ENCODE measurements at places on chromosomes 6 and 20.

DNA sequence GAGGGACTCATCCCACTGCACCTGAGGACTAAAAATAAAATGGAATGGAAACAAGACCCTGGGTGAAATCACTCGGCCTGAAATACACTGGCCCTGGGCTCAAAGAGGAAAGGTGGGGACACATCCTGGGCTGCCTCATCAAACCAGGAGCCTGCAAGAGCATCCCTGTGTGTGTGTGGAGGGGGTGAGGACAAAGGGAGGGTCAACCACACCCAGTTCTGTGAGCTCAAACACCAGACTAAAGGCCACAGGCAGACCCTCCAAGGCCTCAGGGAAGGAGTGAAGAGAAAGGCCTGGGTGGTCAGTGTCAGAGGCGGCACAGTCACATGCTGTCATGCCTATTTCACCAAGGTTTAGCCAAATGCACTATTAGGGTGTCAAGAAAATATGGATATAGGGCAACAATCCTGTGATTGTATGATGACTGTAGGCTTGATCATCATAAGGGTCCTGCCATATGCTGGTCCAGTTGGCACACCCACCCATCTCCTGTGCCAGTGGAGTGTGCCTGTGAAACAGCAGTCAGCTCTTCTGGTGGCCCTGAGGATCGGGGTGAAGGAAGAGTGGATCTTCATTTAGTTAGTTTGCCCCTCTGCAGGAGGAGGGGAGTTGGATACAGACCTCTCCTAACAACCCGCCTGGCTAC lies 28.9 kb downstream of the SRSF3 start:
- peak; percentile 18 for ATAC-seq

GRCh38 chr6:136250686-136251008 lies 536 bp upstream of the MTFR2 start:
- no peak for ATAC-seq

- no peak for ATAC-seq
Observed at GRCh38 chr20:24692446-24693200, 223.2 kb downstream of the SYNDIG1 start.

- ATAC-seq, result no peak
Observed at GRCh38 chr6:85015396-85015990, 251.1 kb upstream of the TBX18 start.

DNA sequence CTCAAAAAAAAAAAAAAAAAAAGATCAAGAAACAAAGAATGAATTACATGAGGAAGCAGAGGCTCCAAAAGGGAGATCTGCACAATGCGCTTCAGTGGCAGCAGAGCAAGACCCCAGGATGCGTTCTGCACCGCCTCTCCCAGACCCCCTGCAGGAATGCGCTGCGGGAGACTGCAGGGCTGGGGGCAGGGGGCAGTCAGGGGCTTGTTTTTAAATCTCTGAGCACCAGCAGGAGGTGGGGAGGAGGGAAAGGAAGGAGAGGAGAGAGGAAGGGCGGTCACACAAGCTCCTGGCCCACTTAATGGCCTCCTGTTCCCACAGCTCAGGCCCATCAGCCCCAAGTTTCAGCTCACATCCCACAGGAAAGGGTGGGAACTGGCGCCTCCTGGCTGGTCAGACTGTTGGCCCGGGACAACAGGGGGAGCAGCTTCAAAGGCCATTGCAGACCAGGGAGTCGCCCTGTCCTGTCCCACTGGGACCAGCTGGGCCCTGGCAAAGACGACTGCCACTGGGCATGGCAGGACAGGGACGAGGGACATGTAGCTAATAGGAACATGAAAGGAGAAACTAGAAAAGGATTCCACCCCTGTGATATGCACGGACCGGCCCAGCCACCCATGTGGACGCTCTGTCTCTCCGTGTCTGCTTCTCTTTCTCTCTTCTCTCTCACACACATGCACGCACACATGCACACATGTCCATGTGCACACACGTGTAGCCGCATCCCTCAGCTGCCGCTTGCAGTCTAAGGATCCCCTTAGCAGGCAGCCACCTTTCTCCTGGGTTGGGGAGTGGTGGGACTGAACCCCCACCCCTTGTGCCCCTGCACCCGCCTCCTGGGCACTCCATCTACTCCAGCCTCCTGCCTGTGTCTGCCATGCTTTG lies 34.7 kb downstream of the TFEB start:
- no peak for ATAC-seq

- no peak for ATAC-seq
Observed at GRCh38 chr6:95420792-95421191, 156.5 kb upstream of the MANEA start.

GRCh38 chr6:162389343-162390085 lies 338.1 kb downstream of the PRKN start:
- ATAC-seq, result no peak

- no peak for ATAC-seq
Observed at GRCh38 chr6:89505847-89506246, 72.9 kb downstream of the ANKRD6 start.

DNA sequence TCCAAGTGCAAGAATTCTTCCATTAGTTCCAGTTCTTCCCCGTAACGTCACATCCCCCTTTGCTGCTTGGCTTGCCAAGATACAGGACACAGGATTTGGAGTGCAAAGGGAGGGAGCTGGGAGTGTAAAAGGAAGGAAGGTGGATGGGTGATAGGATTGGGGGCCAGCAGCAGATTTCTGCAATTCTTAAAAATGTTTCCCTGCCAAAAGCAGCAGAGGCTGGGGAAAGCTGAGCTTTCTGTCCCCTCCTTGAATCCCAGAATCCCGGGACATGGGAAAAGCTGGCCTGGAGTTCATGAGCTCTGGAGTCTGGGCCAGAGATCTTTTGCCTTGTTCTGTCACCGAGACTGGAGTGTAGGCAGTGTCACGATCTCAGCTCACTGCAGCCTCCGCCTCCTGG lies 60.0 kb upstream of the EPB41L1 start:
- ATAC-seq, result no peak

- no peak for ATAC-seq
Observed at GRCh38 chr6:112193535-112194051, 60.8 kb downstream of the LAMA4 start.

GRCh38 chr6:56497240-56497639 lies 145.4 kb downstream of the DST start:
- ATAC-seq, result no peak

GRCh38 chr6:100267721-100268123 lies 197.0 kb downstream of the SIM1 start:
- ATAC-seq, result no peak

DNA sequence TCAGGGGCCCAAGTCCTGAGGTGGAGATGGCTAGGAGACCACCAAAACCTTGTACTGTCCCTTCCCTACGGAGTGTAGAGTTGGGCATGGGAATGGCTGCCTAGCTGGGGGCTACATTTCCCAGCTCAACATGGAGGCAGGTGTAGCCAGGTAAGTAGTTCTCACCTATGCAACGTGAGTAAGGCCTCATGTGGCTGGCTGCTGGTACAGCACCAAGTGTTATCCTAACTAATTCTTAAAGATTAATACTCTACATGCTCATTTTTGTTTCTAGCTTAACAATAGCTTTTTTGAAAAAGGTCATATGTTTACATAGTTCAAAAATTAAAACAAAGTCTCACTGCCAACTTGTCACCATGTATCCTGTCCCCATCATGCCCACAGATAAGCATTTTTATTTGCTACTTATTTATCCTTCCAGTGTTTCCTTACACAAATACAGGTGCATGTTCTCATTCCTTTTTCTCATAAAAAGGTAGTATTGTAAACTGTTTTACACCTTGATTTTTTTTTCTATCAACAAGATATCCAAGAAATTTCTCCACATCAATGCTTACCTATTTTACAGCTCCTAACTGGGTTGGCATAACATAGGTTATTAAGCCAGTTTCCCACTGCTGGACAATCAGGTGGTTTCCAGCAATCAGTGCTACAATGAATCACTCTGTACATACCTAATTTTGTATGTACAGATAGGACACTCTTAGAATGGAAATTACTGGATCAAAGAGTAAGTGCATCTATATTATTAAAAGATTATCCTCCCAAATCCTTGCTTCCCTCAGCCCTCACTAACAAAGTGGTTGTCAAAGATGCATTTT lies 25.5 kb downstream of the ABHD12 start:
- no peak for ATAC-seq

GRCh38 chr20:23749746-23750145 lies 989 bp downstream of the CST1 start:
- ATAC-seq, result no peak

GRCh38 chr20:24782801-24783630 lies 166.1 kb upstream of the CST7 start:
- ATAC-seq, result no peak

- ATAC-seq, result no peak
Observed at GRCh38 chr20:41714030-41714429, 95.9 kb upstream of the CHD6 start.

DNA sequence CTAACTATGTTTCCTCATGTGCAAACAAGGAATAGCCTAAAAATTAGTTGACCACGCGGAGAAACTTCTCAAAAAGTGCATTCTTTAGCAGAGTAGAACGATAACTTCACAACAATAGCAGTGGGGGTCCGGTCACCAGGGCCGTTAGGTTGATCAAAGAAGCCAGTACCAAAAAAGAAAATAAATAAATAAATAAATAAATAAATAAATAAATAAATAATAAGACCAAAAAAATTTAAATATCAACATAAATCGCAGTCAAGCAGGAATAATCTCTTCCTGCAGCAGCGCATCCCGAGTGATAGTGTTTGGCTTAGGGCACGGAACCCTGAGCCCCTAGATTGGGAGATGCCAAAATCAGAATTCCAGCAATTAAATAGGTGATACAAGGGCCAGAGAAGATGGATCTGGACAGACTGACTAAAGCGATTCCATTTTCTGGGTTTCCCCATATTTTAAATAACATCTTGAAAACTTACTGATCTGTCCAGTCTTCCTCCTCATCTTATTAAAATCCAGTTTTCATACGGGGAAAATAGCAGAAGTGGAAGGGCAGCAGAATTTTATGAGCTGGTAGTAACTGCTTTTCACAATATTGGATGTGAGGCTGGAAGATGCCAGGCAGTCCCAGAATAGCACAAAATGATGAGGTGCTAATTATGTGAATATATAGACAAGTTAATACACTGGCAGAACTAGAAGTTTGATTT lies 4.4 kb upstream of the OLIG3 start:
- no peak for ATAC-seq

GRCh38 chr20:63682384-63683139 lies 13.9 kb upstream of the TNFRSF6B start:
- no peak for ATAC-seq

DNA sequence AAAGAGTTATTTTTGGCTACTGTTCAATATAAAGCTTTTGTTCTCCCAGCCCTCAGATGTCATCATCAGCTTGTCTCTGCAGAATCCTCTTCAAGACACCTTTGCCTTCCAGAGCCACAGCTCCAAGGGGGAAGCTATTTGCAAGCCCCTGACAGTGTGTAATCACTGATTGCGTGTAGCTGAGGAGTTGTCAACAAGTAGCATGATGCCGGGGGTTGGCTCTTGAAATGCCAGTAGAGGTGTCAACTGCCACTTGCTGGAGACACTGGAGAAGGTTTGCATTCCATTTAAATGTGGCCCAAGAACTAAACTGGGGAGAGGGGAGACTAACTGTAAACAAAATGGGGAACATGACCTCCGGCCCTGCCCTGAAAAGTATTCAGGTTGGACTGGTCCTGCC lies 44.3 kb upstream of the PDYN start:
- ATAC-seq, result no peak

- ATAC-seq, result no peak
Observed at GRCh38 chr6:157944983-157945931, 36.4 kb upstream of the SYNJ2 start.

- no peak for ATAC-seq
Observed at GRCh38 chr20:11457488-11457887, 460.2 kb upstream of the BTBD3 start.

DNA sequence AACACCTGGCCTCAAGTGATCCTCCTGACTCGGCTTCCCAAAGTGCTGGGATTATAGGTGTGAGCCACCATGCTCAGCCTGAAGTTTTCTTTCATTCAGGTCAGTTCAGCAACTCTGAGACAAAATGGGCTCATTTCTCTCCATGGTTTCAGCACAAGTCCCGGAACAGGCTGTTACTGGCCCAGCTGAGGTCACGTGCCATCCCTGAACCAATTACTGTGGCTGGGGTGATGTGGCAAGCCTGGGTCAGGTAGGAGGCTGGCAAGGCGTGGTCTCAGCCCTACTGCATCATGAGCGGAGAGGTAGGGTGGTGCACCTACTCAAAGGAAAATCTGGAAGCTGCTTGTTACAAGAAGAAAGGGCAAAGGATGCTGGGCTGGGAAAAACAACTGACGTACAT lies 326.4 kb downstream of the KIF16B start:
- ATAC-seq, result no peak

GRCh38 chr6:49713346-49713745 lies at the start of gene CRISP2:
Gene CRISP2 (minus strand): TSS chr6:49713543. CDS start chr6:49709196, 4,347 bp downstream.
- no peak for ATAC-seq

DNA sequence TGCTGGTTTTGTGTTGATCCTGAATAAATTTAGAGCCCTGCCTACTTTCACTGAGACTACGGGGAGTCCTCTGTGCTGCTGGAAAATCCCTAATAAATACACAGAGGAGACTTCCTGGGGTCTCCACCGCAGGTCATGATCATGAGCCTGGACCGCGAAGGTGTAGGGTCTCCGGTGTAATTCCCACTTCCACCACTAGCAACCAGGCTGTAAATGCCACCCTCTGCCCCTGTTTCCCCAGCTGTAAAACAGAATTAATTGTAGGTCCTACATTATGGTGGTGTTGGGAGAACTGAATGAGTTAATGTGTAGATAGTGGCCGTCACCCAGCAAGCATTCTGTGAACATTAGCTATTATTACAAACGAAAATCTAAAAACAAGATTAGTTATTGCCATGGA lies 191.6 kb upstream of the THBS2 start:
- no peak for ATAC-seq

DNA sequence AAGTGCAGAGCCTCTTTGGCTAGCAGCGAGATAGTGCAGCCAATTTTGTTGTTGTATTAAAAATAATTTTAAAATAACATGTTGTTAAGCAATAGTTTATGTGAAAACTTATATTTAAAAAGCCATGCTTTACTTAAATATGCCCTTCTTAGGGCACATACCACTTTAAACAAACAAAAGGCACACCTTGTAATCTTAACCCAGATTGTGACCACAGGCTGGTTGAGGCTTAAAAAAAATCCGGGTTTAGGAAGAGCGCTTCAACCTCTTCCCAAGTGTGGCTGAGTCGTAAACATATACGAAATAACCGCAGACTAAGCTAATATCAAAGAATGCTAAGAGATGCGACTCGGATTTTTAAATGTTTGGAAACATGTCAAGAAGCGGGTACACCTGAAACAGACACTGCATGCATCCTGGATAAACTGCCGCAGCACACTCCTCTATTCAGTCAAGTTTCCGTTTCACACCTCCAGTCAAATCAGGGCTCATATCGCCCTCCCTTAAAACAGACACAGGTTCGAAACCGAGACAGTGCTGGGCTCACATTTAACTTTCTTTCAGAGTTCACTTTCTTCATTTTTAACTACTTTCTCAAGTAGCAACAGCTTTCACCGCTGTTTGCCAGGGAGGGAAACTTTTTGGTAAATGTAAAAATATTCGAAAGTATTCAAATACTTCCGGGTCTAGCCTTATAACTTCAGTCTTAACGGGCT lies 1.5 kb downstream of the DEK start:
- ATAC-seq, result peak; percentile 49

- ATAC-seq, result no peak
Observed at GRCh38 chr20:51012357-51012756, 10.6 kb downstream of the KCNG1 start.

GRCh38 chr6:1313767-1314503 lies 2.0 kb downstream of the FOXQ1 start:
- ATAC-seq, result no peak

GRCh38 chr6:27174958-27175357 lies 72.5 kb upstream of the PRSS16 start:
- ATAC-seq, result no peak
